ENCODE measurements at places on chromosomes 13 and 19.

DNA sequence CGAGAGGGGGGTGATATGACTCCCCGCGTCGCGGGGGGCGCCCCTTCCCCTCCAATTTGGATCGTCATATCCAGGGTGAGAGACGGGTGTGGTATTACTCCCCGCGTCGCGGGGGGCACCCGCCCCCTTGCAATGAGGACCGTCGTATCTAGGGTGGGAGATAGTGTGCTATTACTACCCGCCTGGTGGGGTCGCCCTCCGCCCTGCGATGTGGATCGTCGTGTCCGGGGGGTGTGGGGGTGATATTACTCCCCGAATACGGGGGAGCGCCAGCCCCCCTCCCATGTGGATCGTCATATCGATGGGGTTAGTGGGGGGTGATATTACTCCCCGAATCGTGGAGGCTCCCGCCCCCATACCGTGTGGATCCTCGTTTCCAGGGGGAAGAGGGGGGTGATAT is 29.2 kb upstream of the RGCC start:
- DNase-seq: peak; percentile 67

- DNase-seq: no peak
These were observed 64.3 kb downstream of the SPRY2 start for GRCh38 chr13:80276371-80277289.

DNA sequence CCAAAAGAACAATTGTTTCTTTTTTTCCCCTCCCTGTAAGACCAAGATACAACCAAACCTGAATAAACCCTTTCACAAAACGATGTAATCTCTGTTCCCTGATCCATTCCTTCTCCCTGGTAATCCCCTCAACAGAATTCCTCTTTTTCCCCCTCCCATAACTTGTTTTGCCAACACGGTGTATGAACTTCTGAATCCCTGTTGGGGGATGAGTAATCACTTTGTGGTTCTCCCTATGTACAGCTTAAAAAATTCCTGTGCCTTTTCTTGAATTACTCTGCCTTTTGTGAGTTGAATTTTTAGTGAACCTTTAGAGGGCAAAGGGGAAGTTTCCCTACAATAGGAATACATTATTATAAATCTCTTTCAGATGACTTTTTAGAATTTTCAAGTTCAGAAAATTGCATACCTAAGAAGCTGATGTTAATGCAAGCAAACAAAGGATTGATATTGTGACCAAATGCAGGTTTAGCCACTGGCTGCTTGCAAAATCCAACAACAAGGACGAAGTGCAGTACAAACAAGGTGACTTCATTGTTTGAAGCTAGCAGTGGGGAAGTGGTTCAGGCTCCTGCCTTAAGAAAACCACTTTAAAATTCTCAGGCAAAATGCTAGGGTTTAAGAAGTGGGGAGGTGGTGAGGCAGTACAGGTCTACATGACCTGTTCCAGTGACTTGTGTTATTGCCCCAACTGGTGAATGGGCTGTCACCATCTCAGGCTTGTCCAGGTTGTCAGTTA is 15.0 kb upstream of the EPSTI1 start:
- DNase-seq: no peak

DNA sequence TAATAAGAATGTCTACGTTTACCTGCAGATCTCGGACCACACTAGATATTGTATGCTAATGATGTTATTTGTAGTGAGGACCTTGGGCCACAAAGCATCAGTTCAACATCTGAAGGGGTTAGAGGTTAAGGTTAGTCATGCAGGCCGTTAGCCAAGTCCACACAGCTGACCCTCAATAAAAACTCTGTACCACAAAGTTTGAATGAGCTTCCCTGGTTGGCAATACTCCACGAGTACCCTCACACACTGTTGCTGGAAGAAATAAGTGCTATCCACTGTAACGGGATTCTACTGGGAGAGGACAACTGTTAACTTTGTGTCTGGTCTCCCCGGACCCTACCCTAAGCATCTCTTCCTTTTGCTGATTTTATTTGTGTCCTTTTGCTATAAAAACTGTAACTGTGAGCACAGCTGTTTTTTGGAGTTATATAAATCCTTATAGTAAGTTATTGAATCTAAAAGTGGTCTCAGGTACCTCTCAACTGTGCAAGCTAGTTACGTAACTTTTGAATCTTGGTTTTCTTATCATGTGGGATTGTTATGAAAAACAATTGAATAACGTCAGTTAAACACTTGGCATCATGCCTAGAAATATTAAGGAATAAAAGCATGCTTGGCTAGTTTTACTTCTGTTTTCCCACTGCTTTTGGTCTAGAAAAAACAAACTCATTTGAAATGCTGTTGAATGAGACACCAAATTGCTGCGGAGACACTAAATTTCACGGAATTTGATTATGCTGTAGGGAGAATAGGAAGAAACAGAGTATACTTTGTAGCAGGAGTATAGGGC is 181.5 kb downstream of the DNAJC3 start:
- DNase-seq: no peak

DNA sequence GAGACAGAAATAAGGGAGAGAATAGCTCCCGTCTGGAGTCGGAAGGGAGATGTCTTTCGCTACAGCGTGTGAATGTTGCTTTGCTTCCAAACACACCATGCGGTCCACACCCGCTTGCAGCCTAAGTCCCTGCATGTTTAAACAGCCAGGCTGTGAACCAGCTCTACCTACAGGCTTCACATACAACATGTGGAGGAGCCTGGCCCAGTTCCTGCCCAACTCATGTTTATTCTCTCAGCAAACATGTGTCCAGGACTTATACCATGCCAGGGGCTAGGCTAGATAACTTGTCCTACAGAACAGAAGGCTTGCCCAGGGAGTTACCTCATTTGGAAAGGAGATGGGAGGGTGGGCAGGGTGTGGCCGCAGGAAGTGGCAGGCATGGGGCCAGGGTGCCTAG is 181.5 kb downstream of the FOXO1 start:
- DNase-seq: no peak

GRCh38 chr19:51456541-51457290 is 1.5 kb downstream of the SIGLEC8 start:
- DNase-seq: no peak

DNA sequence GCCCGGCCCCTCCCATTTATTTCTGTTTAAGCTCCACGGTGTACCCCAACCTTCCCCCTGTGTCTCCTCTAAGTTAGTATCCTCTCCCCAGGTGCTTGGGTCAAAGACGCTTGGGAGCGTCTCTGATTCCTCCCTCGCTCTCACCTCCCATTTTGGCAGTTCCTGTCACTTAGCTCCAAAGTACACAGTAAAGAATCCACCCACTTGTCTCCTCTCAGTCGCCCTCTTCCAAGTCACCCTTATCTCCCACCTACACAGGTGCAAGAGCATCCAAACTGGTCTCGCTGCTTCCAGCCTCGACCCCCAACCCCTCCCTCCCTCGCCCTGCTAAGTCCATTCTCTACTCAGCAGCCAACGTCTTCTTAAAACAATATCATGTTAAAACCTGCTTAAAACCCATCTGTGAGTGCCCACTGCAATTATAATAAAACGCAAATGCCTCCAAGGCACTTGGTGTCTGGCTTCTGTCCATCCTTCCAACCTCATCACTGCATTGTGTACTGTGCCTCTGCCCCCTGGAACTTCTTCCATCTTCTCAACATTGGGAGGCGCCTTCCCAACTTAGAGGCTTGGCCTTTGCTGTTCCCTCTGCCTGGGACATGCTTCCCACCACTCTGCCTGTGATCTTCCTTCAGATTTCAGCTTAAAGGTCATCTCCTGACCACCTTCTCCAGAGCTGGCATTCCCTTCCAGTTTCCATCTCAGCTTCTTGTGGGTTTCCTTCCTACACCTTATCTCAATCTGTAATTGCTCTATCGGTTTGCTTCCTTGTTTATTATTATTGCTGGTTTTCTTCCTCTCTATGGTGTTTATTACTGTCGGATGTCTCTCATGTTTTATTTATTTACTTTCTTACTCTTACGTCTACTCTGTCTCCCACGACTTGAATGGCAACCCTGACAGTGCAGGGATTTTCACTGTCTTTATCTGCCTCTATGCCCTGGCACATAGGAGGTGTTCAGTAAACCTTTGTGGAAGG is 9.5 kb upstream of the KLK14 start:
- DNase-seq: no peak
